Stimulated activated CD4-positive, alpha-beta T cell treated with anti-CD3 and anti-CD28 coated beads, TNF-alpha, amount 100 ng/mL, for 4 hours (primary cell): ENCODE measurements at places on chromosomes 2 and 18.

GRCh38 chr2:159204381-159205144 lies 81.9 kb downstream of the WDSUB1 start:
- DNase-seq = no peak

DNA sequence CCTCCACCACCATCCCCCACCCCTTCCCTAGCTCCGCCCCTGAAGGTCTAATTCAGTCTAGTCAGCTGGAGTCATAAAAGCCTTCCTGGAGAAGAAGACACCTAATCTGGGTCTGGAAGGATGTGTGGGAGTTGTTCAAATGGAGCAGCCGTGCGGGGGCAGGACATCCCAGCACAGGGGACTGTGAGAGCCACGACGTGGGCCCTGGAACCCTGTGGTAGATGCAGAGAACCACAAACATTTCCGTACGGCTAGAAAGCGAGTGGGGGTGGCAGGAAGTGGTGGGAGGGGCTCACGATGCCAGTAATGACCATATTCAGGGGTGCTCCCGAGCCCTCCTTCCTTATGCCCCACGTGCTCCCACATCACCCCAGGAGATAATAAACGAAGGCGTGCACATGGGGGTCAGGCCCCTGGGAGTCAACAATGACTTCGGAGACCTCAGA lies 20.9 kb upstream of the COL6A3 start:
- peak; percentile 74 for DNase-seq

- DNase-seq = no peak
These were observed 1334.3 kb upstream of the ZEB2 start for GRCh38 chr2:145854039-145854755.

DNA sequence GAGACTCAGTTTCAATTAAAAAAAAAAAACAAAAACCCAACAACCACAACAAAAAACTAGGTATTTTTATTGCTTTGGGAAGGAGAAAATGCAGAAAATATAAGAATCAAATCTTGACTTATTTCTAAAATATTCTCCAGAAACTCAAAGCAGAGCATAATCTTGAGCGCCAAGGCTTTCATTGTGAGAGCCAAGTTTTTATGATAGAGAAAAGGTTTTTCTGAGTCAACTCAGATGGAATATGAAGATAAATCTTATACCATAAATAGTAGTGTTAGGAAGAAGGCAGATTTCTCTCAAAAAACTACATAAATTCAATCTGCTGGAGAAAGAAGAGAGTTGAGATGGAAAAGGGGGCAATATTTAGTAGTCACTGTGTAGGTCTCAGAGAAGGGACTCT lies 121.2 kb upstream of the OSR1 start:
- no peak for DNase-seq

DNA sequence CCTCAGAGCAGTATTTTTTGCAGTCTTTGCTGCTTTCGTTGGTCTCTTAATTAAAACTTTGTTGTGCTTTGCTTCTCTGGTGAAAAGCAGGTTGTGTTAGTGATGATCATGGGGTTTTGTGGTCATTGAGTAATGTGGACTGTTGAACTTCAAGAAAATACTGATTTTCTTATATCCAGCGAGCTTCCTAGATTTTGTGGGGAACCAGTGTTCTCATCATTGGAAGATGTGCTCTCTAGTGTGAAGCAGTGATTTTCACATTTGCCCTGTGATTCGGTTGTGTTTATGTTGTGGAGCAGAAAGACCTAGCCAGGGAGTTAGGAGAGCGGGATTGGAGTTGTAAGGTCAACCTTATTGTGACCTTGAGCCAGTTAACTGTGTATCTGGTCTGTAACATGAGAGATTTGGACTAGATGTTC lies 12.4 kb downstream of the ASAP2 start:
- DNase-seq = no peak

DNA sequence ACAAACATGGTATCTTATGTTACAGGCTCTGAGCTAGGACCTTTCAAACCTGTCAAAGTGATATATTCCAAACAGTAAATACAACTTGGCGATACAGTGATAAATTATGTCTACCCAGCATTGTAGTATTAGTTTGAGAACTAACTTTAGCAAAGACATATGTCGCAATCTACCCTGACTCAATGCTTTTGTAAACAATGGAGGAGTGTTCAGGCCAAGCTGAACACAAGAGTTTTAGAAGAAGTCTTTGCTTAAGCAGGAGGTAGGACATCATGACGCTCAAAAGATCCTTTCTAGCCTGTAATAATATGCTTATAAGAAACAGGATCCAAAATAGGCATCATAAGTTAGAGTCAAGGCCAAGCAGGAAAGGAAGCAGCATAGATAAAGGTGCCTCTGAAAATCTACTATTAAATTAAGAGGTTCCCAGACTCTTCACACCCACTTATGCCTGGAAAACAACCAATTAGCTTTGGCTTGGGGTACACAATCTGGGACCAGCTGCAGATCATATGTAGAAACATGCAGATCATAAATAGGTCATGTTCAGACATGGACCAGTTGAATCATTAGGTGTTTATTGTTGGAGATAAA lies 132.5 kb downstream of the CSRNP3 start:
- DNase-seq = no peak

DNA sequence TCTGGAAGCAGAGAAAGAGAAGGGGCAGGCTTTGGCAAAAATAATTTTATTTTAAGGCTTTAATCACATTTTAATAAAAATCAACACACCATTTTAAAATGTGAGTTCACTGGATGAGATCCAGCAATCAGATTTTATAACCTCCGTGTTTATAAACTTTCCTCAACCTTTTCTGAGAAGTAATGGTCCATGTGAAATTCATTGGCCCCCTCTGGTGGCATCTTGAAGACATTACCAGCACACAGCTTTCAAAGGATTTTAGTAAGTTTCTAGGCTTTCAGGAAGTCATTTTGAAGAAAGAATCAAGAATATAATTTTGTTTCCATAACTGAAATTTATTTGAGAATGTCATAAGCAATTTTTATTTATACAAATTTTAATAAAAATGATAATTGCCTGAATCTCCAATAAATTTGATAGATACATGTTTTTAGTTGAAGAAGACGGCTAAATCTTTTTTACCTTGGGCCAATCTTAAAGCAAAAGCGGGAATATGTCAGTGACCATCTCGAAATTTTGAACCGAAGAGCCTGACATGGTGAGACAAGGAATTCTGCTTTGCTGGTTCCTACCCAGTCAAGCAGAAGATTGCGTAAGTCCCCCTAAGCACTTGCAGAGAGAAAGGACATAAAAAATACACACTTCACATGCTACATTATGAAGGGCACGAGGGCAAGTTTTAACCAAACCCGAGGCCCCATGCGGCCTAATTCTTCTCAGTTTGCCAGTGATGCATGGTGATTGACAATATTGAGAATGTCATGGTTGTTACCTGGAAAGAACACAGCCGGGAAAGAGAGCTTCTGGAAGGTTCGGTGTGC lies 128.4 kb upstream of the CBLN2 start:
- DNase-seq = no peak

DNA sequence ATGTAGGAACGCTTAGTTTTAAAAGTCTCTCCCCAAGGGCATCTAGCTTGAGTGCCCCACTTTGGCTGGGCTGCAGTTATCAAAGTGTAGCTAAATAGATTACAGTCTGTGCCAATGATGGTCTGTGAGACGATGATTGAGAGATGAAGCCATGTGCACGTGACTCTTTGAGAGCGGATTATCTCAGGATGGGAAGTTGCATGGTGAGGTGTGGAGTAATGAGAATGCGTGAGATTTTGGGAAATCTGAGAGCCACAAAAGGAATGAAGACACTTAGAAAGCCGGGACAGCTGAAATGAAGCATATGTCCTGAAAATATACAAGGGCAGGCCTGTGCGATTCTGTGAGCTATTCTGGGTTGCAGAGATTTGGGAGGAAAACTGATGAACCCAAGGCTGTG lies 370.0 kb downstream of the TGIF1 start:
- no peak for DNase-seq

DNA sequence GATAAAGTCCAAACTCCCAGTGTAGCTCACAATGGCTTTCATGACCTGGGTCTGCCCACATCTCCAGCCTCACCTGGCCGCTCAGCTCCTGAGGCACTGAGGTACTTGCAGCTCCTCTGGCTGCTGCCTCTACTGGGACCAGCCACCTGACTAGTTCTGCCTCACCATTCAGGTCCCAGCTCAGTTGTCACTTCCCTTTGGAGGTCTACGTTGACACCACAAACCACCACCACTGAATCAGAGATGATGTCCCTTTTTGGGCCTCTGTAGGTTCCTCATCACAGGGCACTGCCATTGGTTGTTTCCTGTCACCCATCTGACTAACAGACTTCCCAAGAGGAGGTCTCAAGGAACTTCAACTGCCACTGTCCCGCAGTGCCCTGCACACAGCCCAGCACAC lies 21.2 kb downstream of the SPP2 start:
- no peak for DNase-seq
